ENCODE measurements at places on chromosomes 4 and X.

GRCh38 chr4:183286590-183287308 lies 33.3 kb downstream of the CLDN22 start:
- DNase-seq: no peak

DNA sequence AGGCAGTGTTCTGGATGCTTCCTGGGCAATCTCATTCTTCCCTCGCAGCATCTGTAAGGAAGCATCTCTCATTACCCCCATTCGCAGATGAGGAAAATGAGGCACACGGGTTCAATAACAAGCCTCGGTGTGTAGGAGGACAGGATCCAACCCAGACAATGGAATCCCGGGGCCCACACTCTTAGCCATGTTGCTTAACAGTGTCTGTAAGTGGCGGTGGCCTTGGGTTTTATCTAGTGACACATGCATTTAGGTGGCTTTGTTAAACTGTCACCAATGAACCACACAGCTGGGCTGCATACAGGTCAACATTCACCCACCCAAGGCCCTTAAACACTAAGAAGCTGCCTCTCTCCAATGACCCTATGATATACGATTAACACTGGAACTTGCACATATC lies 22.6 kb downstream of the RELL1 start:
- no peak for DNase-seq

GRCh38 chrX:23888887-23889501 lies 18.7 kb downstream of the APOO start:
- DNase-seq: no peak

DNA sequence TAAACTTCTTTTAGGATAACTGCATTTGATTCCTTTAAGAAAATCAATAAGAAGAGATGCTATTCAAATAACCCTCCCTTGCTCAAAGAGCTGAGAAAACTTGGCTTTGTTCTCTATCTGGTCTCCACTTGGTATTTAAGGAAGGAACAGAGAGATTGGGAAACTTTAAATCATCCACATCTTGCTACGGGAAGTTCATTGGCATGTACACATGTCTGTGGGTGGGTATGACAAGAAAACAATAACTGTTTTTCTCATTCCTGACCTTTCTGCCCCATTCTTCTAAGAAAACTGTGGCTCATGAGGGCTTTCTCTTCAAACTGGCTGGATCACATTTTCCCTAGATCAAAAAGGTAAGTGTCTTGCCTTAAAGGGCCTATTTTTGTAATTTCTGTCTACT lies 6.0 kb downstream of the SEL1L3 start:
- no peak for DNase-seq
